ENCODE measurements at places on chromosomes 13 and 19. TPM values are rescaled to one million over a fixed set of nuclear protein-coding genes. Genes with fewer than 3 reads are reported as not detected.

- peaks cover 47% of the 10 kb centered on the region for H3K4me1 ChIP-seq
- no peaks in the 10 kb centered on the region for H3K27me3 ChIP-seq
- H3K36me3 ChIP-seq, result no peaks in the 10 kb centered on the region
- H3K4me3 ChIP-seq, result peak overlapping the region; percentile 41
- H3K27ac ChIP-seq, result peak overlapping the region; percentile 98
- peak; percentile 100 for DNase-seq
Observed at GRCh38 chr19:48321622-48322591, 3.4 kb upstream of the EMP3 start.

The PIP5K1C gene
- total RNA-seq, result 27.8 TPM

The SLITRK6 gene
- 0.14 TPM for total RNA-seq

- H3K27ac ChIP-seq, result peak overlapping the region; percentile 54
- no peaks in the 10 kb centered on the region for H3K27me3 ChIP-seq
- no peak overlapping the region for H3K4me3 ChIP-seq
- H3K36me3 ChIP-seq, result no peaks in the 10 kb centered on the region
- no peak for DNase-seq
Observed at GRCh38 chr13:45132369-45133064, 12.2 kb downstream of the GTF2F2 start.

DNA sequence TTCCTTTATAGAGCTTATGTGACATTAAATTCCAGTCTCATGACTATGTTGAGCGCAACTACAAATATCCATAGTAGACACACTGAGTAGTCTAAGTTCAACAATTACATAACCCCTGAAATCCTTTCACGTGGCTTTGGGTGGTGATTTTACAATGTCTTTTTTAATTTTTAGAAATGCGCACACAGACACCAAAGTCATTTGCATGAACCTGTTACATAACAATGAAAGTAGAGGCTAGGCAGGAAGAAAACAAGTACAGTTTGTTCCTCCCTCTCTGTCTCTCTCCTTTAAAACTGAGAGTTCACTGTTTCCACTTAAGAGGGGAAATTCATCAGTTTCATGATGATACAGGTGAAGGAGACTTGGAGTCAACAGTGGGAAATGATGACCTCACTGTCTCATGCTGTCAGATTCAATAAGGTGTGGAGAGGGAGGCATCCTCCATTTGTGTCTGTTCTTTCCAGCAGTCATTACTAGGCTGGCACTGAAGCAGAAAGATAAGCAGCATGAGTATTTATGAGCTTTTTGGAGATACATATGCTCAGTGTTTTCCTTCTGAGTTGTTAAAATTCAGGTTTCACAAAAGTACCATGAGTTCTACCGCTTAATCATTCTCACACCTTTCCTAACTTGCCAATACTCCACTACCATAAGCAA lies 201.8 kb downstream of the LHFPL6 start:
- no peaks in the 10 kb centered on the region for H3K36me3 ChIP-seq
- no peak overlapping the region for H3K4me3 ChIP-seq
- H3K27me3 ChIP-seq, result no peaks in the 10 kb centered on the region
- DNase-seq, result no peak
- H3K27ac ChIP-seq, result no peak overlapping the region
- H3K4me1 ChIP-seq, result no peaks in the 10 kb centered on the region

GRCh38 chr19:3595521-3596061 lies 10.3 kb downstream of the GIPC3 start:
- no peak for DNase-seq
- no peaks in the 10 kb centered on the region for H3K4me1 ChIP-seq
- no peaks in the 10 kb centered on the region for H3K27me3 ChIP-seq
- H3K4me3 ChIP-seq, result no peak overlapping the region

The LRRC4B gene
- total RNA-seq, result 2.3 TPM

GRCh38 chr13:112583592-112584277 lies 4.2 kb downstream of the TUBGCP3 start:
- H3K4me1 ChIP-seq, result peaks cover 21% of the 10 kb centered on the region
- DNase-seq, result no peak
- no peaks in the 10 kb centered on the region for H3K36me3 ChIP-seq
- H3K27ac ChIP-seq, result no peak overlapping the region
- no peak overlapping the region for H3K4me3 ChIP-seq

The ZNF493 gene
- total RNA-seq, result 36.7 TPM

DNA sequence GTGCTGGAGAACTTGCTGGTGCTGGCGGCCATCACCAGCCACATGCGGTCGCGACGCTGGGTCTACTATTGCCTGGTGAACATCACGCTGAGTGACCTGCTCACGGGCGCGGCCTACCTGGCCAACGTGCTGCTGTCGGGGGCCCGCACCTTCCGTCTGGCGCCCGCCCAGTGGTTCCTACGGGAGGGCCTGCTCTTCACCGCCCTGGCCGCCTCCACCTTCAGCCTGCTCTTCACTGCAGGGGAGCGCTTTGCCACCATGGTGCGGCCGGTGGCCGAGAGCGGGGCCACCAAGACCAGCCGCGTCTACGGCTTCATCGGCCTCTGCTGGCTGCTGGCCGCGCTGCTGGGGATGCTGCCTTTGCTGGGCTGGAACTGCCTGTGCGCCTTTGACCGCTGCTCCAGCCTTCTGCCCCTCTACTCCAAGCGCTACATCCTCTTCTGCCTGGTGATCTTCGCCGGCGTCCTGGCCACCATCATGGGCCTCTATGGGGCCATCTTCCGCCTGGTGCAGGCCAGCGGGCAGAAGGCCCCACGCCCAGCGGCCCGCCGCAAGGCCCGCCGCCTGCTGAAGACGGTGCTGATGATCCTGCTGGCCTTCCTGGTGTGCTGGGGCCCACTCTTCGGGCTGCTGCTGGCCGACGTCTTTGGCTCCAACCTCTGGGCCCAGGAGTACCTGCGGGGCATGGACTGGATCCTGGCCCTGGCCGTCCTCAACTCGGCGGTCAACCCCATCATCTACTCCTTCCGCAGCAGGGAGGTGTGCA lies 587 bp downstream of the S1PR4 start:
- H3K36me3 ChIP-seq, result no peaks in the 10 kb centered on the region
- peak overlapping the region; percentile 18 for H3K4me3 ChIP-seq
- H3K27me3 ChIP-seq, result no peaks in the 10 kb centered on the region
- H3K27ac ChIP-seq, result peak overlapping the region; percentile 46

The IFI30 gene
- total RNA-seq, result 9.1 TPM

All from sigmoid colon (tissue), 7 donors.